ENCODE measurements at places on chromosomes 11 and 22.

DNA sequence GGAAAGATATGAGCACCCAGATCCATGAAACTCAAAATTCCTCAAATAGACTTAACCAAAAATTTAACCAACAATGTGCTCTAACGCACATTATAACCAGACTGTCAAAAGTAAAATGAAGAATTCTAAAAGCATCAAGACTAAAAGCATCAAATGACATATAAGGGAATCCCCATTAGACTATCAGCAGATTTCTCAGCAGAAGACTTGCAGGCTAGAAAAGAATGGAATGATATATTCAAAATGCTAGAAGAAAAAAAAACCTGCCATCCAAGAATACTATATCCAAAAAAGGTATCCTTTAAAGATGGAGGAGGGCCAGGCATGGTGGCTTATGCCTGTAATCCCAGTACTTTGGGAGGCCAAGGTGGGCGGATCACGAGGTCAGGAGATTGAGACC, 117.5 kb upstream of the UBASH3B start:
- no peak for DNase-seq

DNA sequence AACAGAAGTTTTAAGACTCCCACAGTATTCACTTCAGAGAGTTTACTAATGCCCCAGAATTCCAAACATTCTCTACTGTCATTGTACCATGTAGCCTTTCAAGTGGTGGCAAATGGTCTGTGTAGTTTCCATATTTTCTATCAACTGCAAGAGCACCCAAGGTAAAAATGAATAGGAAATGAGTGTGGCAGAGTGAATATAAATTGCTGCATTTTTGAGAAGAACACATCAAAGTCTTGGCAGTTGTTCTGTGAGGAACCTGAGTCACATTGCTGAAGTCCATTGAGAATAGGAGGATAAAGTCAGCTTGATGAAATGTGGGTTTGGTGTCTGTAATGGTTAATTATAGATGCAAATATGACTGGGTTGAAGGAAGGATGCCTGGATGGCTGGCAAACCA, 193.6 kb downstream of the AASDHPPT start:
- no peak for DNase-seq

- DNase-seq: no peak
Observed at GRCh38 chr22:40024201-40025061, 29.7 kb downstream of the FAM83F start.

GRCh38 chr22:18093661-18094060, 15.9 kb downstream of the PEX26 start:
- no peak for DNase-seq

- DNase-seq: no peak
Observed at GRCh38 chr22:43515902-43516301, 104.1 kb downstream of the MPPED1 start.

GRCh38 chr11:20251496-20251895, 91.2 kb upstream of the DBX1 start:
- no peak for DNase-seq

DNA sequence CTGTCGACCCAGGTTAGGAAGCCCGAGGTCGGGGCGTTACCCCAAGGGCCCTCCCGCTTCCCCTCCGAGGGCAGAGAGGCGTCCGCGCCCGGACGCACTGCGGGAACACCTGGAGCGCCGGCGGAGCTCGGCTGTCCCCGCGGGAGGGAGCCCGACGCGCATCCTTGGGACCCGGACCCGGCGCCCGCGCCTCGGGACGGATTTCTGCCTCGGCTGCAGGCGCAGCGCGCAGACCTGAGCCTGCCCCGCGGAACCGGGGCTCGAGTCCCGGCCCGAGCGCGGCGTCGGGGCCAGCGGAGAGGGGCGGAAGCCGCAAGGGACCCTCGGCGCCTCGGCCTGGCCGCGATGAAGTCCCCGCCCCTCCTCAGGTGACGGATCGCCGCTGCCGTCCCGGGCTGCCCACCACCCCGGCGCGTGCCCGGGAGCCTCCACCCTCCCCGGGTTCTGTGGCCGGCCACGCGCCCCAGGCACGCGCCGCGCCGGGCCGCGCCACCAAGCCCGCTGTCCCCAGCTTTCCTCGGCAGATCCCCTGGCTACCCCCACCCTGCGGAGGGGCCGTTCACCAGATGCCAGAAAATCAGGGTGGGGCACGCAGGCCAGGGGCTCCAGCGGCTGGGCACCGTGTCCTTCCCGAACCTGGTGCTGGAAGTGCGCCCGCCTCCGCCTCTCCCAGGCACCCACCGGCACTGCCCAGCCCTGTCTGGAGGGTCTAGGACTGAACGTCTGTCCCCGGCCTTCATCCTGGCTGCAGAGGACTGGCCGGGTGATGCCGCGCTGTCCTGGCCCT, 410 bp downstream of the GLB1L3 start:
- DNase-seq: no peak

DNA sequence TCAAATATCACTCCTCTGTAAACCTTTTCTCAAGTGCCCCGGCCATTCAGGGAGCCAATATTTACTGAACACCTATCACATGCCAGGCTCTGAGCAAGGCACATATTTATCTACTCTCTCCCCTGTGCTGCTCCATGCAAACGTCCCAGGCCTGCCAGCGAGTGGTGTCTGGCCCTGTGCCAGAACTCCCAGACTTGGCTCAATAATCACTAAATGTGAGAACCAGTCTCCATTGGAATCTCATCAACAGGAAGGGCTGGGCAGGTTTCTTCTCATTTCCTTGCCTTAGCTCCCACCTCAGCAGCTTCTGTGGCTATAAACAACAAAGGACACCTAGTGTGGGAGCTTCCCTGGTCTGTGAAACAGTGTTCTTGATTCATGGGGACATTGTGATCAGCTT, 21.7 kb downstream of the RASSF10 start:
- no peak for DNase-seq

GRCh38 chr11:116984186-116984585, 114.0 kb downstream of the SIK3 start:
- DNase-seq: no peak

GRCh38 chr11:115623021-115623451, 118.8 kb upstream of the CADM1 start:
- no peak for DNase-seq

GRCh38 chr11:2306452-2306823, 4.6 kb downstream of the TSPAN32 start:
- no peak for DNase-seq

DNA sequence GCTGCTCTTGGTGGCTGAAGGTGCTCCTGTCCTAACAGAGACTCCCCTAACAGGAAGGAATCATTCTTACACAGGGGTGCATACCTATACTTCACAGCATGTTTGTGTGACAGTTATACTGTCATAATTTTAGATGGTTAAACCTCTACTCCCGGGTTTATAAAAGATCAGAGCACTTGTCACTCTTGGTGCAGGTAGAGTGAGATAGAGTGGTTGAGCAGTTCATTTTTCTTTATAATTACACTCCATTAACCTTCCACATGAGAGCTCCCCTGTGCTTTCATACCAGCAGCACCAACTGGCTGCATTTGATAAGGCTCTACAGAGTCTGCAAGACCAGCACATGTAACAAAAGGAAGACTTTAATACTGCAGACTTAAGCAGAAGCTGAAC, 72.9 kb downstream of the LARGE2 start:
- no peak for DNase-seq

DNA sequence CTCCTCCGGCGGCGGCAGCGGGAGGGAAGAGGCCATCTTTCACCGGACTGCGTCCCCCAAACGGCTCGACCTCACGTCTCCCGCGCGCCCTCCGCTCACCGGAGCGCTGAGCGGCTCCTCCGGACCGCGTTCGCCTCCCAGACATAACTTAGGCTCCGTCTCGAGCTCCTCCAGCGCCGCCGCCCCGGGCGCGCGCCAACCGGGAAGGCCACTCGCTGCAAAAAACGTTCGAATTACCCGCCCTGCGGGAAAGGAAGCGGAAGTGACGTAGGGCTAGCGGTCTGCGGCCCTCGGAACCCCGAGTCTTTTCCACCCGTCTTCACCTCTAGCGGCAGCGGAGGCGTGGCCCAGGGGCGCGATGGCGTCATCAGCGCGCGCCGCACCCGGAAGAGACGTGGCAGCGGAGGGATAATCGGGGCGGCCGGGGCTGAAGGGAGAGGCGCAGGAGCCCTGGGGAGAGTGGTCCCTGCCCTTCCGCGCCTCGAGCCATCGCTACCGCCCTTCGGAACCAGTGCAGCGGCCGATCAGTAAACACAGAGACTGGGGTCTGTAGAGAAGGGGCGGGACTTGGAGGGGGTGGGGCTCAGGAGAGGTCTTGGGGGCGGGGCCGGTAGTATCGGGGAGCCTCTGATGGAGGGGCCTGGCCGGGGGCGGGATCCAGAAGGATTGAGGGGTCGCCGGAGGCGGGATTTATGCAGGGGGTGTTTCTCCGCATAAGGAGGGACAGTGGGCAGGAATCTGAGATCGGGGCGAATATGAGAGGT, at the start of the genes CDCA5 and ZFPL1:
CDCA5 (minus strand) TSS at position 207 of the 764 bp plus-strand sequence; CDS start at position 145, 62 bp downstream.
ZFPL1 (plus strand) TSS at position 389 of the 764 bp plus-strand sequence. CDS start 477 bp downstream, outside the sequence.
- DNase-seq: peak; percentile 95

- DNase-seq: no peak
Observed at GRCh38 chr11:34318111-34319037, 39.4 kb downstream of the ABTB2 start.

- DNase-seq: no peak
Observed at GRCh38 chr11:59247531-59248227, 35.0 kb upstream of the MPEG1 start.

DNA sequence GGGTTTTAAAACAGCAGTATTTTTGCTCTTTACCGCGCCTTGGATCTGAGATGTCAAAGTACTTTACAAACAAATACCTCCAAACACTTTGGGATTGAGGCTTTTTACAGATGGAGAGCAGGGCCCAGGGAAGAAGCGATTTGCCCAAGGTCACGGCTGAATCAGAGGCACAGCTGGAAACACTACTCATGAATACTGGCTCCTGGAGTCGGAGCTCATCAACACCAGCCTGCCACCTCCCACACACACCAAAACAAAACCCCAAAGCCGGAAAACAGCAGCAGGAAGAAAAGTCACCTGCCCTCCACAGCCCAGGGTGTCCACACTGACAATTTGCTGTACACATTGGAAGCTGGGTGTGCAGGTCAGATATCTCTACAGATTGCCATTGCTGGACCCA, 339.4 kb downstream of the CADM1 start:
- no peak for DNase-seq

DNA sequence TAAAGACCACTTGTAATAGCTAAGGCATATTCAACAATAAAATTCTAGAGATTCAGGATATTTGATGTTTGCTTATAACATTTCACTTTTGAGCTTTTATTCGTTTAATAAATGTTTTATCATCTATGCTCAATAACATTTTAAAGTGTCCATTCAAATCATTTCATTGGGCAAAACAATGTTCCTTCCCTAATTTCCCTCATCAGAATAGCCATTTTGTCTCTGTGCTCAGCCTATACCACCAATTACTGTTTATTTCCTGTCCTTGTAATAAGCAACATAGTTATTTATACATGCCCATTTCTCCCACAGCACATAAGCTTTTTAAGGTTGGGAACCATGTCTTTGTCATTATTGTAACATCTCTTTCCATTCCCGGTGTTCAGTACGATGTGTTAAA, 1.3 kb upstream of the SC5D start:
- DNase-seq: no peak

Measured in stimulated activated CD8-positive, alpha-beta memory T cell treated with anti-CD3 and anti-CD28 coated beads, Interleukin-4, amount 100 ng/mL, for 1 hour (primary cell).